ENCODE measurements at places on chromosomes 6 and 20. TPM values are rescaled to one million over a fixed set of nuclear protein-coding genes. Genes with fewer than 3 reads are reported as not detected.

DNA sequence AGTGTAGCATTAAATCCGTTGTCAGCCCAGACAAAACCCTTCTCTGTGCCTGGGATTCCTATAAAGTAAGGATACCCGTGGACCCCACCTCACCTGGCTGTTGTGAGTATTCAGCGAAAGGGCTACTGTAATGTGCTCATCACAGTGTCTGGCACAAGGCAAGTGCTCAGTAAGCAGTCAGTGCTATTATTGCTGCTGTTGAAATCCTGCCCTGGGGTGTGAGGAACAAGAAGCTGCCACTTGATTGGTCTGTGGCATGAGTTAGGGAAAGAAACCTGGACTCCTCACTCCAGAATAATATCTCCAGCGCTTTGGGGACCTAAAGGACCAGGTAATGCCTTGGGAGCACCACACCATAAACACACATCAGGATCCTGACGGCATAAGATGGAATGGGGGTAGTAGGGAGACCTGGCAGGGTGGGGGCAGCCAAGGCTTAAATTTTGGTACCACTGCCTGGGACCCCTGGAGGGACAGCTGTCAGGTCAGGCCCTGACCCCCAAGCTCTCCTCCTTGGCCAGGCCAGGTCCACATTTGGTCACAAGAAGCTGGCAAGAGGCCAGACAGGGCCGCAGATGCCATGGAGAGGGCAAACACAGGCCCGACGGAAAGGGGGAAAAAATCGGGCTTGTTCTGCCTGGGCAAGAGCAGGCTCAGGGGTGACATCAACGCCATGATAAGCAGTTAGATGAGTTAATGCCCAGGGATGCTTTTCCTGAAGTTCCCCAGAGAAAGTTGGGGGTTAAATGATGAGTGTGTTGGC, 66.5 kb downstream of the MRPL14 start:
- no peak overlapping the region for H3K4me3 ChIP-seq
- H3K4me1 ChIP-seq = peaks cover 17% of the 10 kb centered on the region
- peaks cover 2% of the 10 kb centered on the region for H3K27me3 ChIP-seq
- no peaks in the 10 kb centered on the region for H3K36me3 ChIP-seq

DNA sequence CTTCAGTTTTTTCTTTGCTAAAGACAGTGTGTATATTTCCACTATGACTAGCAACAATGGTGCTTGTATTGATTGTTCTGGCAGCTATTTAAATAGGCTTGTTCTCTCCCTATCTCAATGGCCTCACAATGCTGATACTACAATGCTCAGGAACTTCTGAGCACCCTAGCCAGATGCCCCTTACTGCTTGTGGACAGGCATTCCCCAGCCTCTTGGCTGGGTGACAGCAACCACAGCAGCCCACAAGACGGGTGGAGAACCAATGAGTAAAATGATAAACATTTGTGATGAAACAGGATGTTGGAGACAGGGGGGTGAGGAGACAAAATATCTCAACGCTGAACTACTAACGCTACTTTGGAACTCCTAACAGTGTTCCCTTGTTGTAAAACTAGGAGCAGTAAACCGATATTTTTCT, 42.3 kb downstream of the HIVEP2 start:
- peaks cover 64% of the 10 kb centered on the region for H3K4me1 ChIP-seq
- H3K36me3 ChIP-seq = peaks cover 27% of the 10 kb centered on the region
- H3K4me3 ChIP-seq = peak overlapping the region; percentile 50
- DNase-seq = peak; percentile 90
- H3K27ac ChIP-seq = peak overlapping the region; percentile 86

DNA sequence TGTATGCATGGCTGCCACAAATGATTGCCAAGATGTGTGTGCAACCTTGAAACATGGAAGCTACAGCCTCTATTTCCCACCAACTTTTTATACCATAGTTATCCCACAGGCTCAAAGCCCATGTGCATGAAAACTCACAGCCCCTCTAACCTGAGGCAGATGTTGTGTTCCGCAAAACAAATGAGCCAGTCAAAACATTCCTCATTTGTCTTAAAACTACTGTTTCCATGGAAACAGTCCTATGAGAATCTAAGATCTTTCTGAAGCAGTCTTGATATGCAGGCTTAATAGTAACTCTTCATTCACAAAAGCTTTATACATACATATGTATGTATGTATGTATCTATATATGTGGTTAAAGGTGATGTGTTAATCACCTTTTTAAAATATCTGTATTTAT, 31.2 kb upstream of the MANEA start:
- no peak overlapping the region for H3K4me3 ChIP-seq
- no peaks in the 10 kb centered on the region for H3K4me1 ChIP-seq
- H3K27ac ChIP-seq = no peak overlapping the region
- no peaks in the 10 kb centered on the region for H3K36me3 ChIP-seq
- DNase-seq = no peak
- peaks cover 7% of the 10 kb centered on the region for H3K27me3 ChIP-seq

- H3K27me3 ChIP-seq = no peaks in the 10 kb centered on the region
- DNase-seq = no peak
- no peak overlapping the region for H3K4me3 ChIP-seq
- H3K27ac ChIP-seq = no peak overlapping the region
These were observed 63.0 kb downstream of the GPR6 start for GRCh38 chr6:110041126-110041525.

DNA sequence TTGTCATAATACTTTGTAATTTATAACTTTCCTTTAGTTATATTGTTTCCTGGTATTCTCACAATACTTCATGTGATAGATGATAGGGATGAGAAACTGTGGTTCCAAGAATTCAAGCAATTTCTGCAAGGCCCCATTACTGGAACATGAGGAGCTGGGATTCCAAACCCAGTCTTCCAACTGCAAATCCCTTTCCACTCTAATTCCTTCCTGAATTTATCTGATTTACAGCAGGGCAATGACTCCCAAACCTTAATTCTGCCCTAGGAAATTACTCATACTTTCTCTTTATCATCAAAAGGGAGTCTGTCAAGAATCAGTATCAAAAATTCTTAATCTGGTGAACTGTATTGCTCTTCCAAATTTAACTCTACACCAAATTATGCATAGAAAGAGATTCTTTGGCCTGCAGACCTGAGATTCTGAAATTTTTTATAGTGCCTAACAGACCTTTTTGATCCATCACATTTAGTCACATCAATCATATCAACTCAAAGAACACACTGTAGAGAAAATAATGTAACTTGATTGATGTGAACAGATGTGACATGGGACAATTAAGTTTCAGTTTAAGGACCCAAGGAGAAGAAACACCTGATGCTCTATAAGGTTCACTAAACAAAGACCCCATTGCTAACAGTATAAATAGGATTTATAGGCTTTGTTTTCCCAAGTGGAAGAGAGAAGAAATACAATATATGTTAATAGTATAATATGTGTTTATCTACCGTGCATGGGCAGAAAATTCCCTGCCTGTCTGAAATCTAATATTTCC, 41.5 kb upstream of the GJA1 start:
- H3K27ac ChIP-seq = no peak overlapping the region
- no peak for DNase-seq
- no peaks in the 10 kb centered on the region for H3K4me1 ChIP-seq
- H3K36me3 ChIP-seq = no peaks in the 10 kb centered on the region
- H3K4me3 ChIP-seq = no peak overlapping the region
- peaks cover 3% of the 10 kb centered on the region for H3K27me3 ChIP-seq

DNA sequence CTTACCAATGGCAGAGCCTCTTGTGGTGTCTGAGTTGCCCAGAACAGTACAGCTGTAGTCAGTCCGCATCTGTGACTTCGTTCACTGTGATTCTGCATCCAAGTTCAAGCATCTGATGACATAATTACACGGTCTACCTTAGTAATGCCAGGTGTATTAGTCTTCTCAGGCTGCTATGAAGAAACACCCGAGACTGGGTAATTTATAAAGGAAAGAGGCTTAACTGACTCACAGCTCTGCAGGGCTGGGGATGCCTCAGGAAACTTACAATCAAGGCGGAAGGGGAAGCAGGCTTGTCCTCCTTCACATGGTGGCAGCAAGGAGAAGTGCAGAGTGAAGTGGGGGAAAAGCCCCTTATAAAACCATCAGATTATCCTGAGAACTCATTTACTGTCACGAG, 163.9 kb upstream of the SULF2 start:
- no peak overlapping the region for H3K4me3 ChIP-seq
- no peaks in the 10 kb centered on the region for H3K27me3 ChIP-seq
- no peak overlapping the region for H3K27ac ChIP-seq
- H3K36me3 ChIP-seq = no peaks in the 10 kb centered on the region
- DNase-seq = no peak
- H3K4me1 ChIP-seq = no peaks in the 10 kb centered on the region

GRCh38 chr6:90860822-90861601, 274.1 kb upstream of the MAP3K7 start:
- no peaks in the 10 kb centered on the region for H3K36me3 ChIP-seq
- peaks cover 2% of the 10 kb centered on the region for H3K4me1 ChIP-seq

DNA sequence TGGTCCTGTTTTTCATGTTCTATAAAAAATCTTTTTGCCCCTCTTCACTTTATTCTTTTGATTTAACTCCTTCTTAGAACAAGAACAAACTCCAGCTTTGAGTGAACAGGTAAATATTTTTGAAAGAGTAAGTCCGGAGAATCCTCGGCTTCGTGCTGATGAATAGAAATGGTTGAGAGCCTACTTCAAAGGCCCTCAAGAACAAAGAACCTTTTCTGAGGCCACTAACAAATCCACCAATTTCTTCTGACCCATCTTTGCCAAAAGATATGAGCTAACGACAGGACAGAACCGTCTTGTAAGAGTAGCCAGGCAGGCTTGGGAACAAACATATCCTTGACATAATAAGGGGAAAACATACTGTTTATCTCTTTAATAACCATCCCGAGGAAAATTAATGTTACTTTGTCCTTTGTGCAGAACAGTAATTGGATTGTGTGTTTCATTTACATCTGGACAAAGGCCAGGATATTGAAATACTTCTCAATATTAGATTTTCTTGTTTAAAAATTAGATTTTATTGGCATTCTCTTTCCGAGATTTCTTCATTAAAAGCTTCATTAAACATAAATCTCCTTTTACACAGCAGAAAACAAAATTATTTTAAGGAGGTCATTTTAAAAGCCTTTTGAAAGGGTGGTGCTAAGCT, 52.9 kb downstream of the NOX3 start:
- H3K27me3 ChIP-seq = no peaks in the 10 kb centered on the region
- H3K36me3 ChIP-seq = no peaks in the 10 kb centered on the region
- DNase-seq = no peak
- no peak overlapping the region for H3K27ac ChIP-seq
- H3K4me3 ChIP-seq = no peak overlapping the region
- no peaks in the 10 kb centered on the region for H3K4me1 ChIP-seq

DNA sequence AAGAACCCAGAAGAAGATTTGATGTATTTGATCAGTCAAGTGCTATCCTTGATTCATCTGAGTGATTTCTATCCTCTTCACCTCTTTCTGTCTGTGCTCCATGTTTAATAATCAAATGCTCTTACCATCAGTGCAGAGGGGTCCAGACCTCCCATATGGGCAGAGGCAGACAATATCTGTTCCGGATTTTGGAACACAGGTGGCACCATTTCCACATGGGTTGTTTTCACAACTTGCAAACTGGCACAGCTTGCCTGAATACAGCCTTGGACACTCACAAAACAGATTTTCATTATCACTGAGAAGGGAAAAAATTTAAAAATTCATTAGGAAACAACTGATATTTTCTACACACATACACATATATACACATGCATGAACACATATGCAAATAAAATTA, 228.5 kb downstream of the PHF3 start:
- no peak for DNase-seq
- no peak overlapping the region for H3K27ac ChIP-seq
- no peaks in the 10 kb centered on the region for H3K27me3 ChIP-seq
- H3K36me3 ChIP-seq = no peaks in the 10 kb centered on the region
- no peaks in the 10 kb centered on the region for H3K4me1 ChIP-seq

- peaks cover 14% of the 10 kb centered on the region for H3K27me3 ChIP-seq
- no peak overlapping the region for H3K27ac ChIP-seq
- no peaks in the 10 kb centered on the region for H3K36me3 ChIP-seq
- H3K4me1 ChIP-seq = no peaks in the 10 kb centered on the region
- no peak for DNase-seq
These were observed 44.2 kb upstream of the EYA2 start for GRCh38 chr20:46850416-46850815.

DNA sequence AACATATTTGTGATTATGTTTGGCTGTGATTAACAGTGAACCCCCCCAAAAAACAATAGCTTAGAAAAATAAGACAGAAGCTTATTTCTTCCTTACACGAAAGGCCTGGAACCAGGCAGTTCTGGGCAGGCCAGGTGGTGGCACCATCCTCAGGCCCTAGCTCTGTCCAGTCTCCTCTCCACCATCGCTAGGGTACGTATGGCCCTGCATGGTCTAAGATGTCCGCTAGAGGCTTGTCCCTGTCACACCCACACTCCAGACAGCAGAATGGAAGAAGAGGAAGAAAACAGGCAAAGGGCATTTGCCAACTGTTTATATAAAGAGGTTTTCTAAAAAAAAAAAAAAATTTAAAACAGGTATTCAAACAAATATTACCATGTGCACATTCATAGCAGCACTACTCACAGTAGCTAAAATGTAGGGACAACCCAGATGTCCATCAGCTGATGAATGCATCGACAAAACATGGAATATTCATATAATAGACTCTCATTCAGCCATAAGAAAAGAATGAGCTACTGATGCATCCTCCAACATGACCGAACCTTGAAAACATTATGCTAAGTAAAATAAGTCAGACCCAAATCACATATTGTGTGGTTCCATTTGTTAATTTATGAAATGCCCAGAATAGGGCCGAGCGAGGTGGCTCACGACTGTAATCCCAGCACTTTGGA, 6.7 kb downstream of the TGM3 start:
- DNase-seq = no peak
- no peaks in the 10 kb centered on the region for H3K36me3 ChIP-seq
- H3K27me3 ChIP-seq = peaks cover 4% of the 10 kb centered on the region
- H3K4me1 ChIP-seq = peaks cover 7% of the 10 kb centered on the region
- no peak overlapping the region for H3K27ac ChIP-seq

Gene RAB44
- total RNA-seq = 0.07 TPM

Gene RNGTT
- total RNA-seq = 22.2 TPM

Gene SLC17A2
- not detected for total RNA-seq

Gene CRISP3
- total RNA-seq = not detected

Gene SAMD5
- total RNA-seq = not detected
